ENCODE measurements at places on chromosomes 12 and 14. TPM values are rescaled to one million over a fixed set of nuclear protein-coding genes. Genes with fewer than 3 reads are reported as not detected.

Gene TTC7B
- total RNA-seq: 32.4 TPM

Gene C14orf39
- not detected for total RNA-seq

Gene FSCB
- not detected for total RNA-seq

Gene GPRC5D
- not detected for total RNA-seq

Gene SLC35F4
- total RNA-seq: not detected

Gene IAPP
- total RNA-seq: not detected

Gene RNFT2
- 6.6 TPM for total RNA-seq

Gene TAS2R14
- total RNA-seq: 1.4 TPM

Gene ARHGEF25
- 51.6 TPM for total RNA-seq

Gene ZDHHC22
- total RNA-seq: not detected

Gene KLRK1
- total RNA-seq: not detected

Gene TAS2R8
- not detected for total RNA-seq
